ENCODE measurements at places on chromosomes 5 and 9. TPM values are rescaled to one million over a fixed set of nuclear protein-coding genes. Genes with fewer than 3 reads are reported as not detected.
A peak's percentile ranks its signal among the peaks of the same experiment; 100 is the strongest.

C8G gene
- not detected for total RNA-seq

SOWAHA gene
- not detected for total RNA-seq

LHX2 gene
- total RNA-seq, result not detected

COL15A1 gene
- total RNA-seq, result 16.8 TPM

HMGXB3 gene
- total RNA-seq, result 32.1 TPM

- DNase-seq, result no peak
Observed at GRCh38 chr9:17994695-17995425, 416.0 kb downstream of the SH3GL2 start.

DNA sequence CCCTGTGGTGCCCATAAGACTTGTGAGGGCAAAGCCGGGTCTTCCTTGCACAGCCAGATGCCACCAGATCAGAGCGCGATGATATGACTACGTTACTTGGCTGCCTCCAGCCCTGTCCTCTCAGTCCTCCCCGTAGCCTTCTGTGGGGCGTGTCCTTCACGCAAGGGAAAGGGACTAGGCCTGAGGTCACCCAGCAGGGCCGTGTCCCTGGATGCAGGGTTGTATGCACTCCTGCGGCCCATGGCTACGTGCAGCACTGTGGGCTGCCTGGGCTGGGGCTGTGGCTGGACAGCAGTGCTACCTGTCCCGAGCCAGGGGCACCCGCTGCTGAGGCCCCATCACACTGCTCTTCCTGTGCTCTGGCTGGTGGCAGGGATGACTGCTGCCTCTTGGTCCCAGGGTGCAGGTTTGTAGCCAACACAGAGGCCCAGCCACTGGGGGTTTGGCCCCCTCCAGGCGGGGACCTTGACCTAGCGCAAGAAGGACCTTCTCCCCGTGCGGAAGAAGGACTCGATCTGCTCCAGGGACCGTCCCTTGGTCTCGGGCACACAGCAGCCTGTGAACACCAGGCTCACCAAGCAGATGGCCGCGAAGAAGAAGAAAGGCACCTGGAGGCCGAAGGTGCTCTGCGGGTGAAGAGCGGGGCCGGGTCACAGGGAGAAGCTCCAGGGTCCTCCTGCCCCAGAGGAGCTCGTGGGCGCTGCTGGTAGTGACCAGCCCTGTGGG, 7.2 kb downstream of the SLC2A6 start:
- DNase-seq, result no peak

- DNase-seq, result peak; percentile 94
Observed at GRCh38 chr5:179765400-179765799, 28.4 kb upstream of the LTC4S start.

GRCh38 chr9:114091711-114092110, 7.4 kb downstream of the KIF12 start:
- no peak for DNase-seq

- DNase-seq, result no peak
Observed at GRCh38 chr5:14424011-14424685, 157.4 kb upstream of the OTULINL start.

- peak; percentile 66 for DNase-seq
Observed at GRCh38 chr9:96232539-96233241, 69.3 kb downstream of the HSD17B3 start.

DNA sequence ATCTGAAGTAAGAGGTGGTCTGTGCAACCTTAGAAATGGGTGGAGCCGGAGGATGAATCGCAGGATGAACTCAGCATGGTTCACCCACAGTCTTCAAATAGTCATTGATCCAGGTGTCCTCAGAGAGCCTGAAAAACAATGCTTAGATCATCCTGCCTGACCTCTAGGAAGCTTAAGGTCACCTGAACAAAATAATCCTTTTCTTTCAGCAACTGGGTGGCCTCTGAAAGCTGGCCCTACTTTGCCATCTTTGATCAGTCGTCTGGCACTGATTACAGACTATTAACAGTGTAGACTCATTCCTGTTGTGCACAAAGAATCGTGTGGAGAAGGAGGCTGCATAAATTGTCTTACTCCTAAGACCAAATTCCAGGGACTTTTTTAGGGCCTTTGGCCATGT, 50.7 kb downstream of the PIP5K1B start:
- no peak for DNase-seq

DNA sequence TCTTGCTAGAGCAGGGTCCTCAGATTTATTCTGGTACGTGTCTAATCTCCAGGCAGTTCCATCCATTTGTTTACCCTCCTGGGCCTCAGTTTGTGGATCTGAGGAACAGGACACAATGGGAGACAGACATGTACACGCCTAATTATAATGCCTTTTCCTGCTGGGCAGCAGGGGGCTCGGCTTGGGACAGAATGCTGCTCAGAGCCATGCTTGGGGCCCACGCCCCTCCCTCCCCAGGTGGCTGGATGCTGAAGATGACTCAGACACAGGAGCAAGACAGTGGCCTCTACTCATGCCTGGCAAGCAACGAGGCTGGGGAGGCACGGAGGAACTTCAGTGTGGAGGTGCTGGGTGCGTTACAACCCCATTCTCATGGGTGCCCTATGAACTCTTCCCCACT, 72.7 kb upstream of the ASS1 start:
- no peak for DNase-seq

DNA sequence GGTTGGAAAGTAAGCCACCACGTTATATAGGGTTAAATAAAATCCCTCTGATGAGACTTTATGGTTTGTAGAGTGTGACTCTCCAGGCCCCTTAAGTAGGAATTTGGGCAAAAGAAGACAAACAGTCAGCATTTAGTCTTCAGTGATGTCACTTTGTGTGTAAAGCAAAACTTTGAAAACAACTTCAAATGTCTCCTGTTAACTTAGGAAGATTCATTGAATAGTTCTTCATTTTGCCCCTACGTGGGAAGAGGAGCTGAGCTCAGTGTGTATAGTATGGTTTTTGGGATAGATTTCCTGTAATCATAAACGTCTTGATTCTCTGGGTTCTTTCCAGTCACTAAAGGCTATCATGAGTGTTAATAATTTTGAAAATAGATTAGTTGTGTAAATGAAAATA, 101.3 kb downstream of the GADD45G start:
- no peak for DNase-seq

DNA sequence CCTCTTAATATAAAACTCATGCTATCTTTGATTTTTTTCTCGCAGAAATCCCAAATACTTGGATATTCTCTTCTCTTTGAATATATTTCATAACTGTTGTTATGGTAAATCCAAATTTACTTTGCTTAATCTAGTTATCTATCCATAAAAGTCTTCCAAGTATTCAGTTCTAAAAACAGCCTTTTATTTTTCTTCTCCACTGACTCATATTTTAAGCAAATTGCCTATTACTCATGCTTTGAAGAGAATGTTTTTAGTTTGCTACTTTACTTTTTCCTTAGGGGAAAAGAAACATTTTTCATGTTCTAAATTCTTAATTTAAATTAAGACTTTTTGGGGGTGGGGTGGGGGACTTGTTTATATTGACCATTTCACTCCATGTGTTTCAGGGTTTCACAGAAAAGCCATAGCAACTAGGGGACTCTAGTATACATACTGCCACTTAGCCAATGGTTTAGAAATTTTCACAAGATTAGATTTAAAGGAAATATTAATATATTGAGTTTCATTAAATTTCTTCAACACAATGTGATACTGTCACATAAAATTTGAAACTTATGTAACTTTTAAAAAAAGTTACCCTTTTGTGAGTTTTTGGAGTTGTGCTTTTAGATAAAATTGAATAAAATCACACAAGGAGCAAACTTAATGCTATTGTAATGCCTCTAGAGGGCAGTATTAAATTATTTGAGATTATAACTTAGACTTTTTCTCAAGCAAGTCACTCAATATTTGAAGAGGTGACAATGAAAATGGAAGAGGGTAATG, 545.8 kb upstream of the ARRDC3 start:
- DNase-seq, result peak; percentile 58

- peak; percentile 69 for DNase-seq
Observed at GRCh38 chr5:140672455-140673186, 755 bp downstream of the DND1 start.

DNA sequence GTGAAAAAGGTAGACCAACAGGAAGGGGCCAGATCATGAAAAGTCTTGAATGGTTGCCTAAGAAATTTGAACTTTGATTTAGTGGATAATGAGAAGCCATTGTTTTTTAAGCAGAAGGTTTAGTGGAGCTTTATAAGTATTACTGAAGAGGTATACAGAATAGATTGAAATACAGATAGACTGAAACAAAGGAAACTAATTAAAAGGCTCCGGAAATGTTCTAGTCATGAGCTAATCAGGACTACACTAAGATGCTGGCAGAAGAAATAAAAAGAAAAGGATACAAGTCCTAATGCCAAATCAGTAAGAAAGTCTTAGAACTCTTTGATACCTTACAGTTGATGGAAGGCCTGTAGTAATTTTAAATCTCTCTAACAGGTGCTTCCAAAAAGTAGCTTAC, 45.7 kb upstream of the RFX3 start:
- no peak for DNase-seq

- no peak for DNase-seq
Observed at GRCh38 chr9:101268426-101268825, 116.4 kb downstream of the BAAT start.

GRCh38 chr9:94150890-94151650, 66.8 kb downstream of the PTPDC1 start:
- peak; percentile 37 for DNase-seq

DNA sequence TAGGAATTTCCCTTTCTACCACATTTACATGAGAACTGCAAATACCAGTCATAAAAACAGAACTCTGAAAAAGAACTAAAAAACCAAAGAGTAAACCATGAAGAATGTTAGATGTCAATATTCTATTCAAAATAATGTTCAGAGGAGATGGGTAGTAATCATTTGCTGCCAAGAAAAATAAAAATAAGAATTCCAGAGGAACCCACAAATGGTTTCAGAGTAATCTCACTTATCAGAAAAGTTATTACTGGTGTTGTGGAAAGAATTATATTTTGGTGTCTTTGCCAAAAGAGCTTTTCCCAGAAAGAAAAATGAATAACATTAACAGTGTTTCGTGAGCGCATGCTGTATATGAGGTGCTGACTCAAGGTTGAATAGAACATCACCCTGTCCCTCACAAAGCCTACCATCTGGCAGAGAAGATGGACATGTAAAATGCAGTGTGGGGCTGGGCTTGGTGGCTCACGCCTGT, 35.6 kb downstream of the GPR21 start:
- DNase-seq, result peak; percentile 89

GRCh38 chr5:174741352-174741751, 17.0 kb downstream of the MSX2 start:
- no peak for DNase-seq

- DNase-seq, result no peak
Observed at GRCh38 chr9:135790356-135790755, 88.4 kb downstream of the KCNT1 start.

- no peak for DNase-seq
Observed at GRCh38 chr9:133499132-133499891, 20.4 kb upstream of the SLC2A6 start.

GRCh38 chr5:80867233-80867632, 92.9 kb upstream of the RASGRF2 start:
- peak; percentile 29 for DNase-seq

- DNase-seq, result no peak
Observed at GRCh38 chr9:107065549-107065948, 202.6 kb downstream of the ZNF462 start.

All from GM23248 (cell line).